Myocyte (in vitro differentiated cells): ENCODE measurements at places on chromosomes 3 and 15. TPM values are rescaled to one million over a fixed set of nuclear protein-coding genes. Genes with fewer than 3 reads are reported as not detected.

GRCh38 chr15:99511866-99512661 lies 53.7 kb upstream of the MEF2A start:
- peak; percentile 95 for DNase-seq

DNA sequence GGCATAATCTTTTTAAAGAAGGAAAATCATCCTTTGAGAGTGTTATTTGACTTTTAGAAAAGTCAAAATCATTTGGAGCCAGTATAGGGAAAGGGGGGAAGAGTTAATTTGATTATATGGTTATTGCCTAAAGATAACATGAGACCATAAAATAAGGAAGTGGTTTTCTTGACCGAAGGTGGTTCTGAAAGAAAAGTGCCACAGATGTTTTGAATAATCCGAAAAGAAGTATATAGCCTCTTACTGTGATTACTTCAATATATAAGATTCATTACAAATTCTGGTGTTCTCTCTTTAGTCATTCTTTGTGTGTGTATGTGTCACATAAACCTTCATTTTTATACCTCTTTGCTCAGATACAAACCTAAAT lies 1.1 kb downstream of the DNAJB11 start:
- no peak for DNase-seq

GRCh38 chr3:42510325-42510724 lies 7.9 kb downstream of the VIPR1 start:
- no peak for DNase-seq

DNA sequence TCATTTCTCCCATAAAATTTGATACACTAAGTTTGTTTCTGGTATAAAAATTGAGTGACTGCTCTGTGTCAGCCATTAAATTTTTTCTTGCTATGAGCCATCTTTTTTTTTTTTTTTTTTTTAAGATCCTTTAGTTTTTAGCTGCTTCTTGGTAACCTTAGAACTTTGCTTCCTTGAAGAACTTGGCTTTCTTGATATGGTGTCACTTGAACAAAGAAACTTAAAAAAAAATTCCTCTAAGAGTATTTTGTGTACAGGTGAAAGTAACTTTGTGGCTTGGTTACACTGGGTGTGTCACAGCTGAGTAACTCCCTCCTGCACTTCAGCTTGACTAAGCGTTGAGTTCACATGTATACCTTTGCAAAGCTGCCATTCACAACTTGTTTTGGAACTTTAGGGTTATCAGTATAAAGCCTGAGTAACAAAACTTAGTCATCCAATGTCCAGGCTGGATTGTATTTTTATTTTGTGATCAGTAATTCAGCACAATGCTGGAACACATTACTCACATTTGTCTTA lies 6.5 kb downstream of the CHD2 start:
- DNase-seq, result no peak

GRCh38 chr15:85482894-85483293 lies 102.5 kb downstream of the AKAP13 start:
- peak; percentile 58 for DNase-seq

DNA sequence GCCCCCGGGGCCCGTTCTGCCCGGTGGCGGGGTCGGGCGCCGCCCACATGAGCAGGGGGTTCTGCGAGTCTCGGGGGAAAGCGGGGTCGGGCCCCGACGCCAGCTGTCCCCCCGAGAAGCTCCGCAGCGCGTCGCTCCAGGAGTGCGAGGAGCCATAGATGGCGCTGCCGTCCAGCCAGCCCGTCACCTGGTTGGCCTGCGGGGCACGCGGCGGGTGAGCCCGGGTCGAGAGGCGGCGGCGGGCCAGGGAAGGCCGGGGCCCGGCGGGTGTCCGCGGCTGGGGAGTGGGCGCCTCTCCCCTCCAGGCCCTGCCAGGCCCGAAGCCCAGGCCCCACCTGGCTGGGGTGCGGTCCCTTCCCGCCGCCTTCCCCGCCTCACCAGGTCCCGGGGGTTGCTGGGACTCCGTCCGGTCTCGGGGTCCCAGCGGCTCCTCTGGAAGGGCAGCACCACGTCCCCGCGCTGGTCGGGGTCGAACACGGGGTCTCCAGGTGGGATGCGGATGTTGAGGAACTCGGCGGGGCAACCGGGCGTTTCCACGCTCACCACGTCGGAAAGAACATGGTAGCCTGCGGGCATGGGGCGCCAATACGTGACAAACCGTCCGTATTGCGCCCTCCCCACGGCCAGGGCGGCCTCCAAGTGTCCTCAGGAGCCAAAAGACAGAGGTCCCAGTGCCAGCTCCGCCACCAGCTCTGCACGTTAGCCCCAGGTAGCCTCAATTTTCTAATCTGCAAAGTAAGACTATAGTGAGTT lies 2.4 kb downstream of the DUOX2 start:
- no peak for DNase-seq

- no peak for DNase-seq
Measured at GRCh38 chr3:54131026-54131605, 8.8 kb downstream of the CACNA2D3 start.

GRCh38 chr3:27880969-27881892 lies 159.1 kb upstream of the EOMES start:
- no peak for DNase-seq

DNA sequence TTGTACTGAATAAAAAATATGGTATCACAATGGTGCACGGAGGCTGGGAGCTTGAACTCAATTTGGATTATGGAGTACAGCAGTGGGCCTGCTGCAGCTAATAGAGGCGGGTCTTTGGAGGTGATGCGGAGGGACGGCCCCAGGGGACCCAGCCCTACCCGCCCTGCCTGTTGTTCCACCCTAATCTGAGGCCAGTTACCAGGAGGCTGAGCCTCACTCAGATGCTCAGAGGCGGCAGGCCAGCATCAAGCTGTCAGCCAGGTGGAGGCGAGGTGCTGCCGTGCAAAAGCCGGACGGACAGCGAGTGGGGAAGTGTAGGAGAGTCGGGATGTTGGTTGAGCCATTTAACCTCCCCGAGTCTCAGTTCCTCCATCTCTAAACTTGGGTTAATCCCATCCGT lies 218.5 kb upstream of the RGMA start:
- DNase-seq, result no peak

The DNAH1 gene
- total RNA-seq, result 1.9 and 3.8 TPM in 2 replicates

The FGF12 gene
- total RNA-seq, result 0.16 and 0.64 TPM in 2 replicates

The CYP11A1 gene
- not detected in 2 replicates for total RNA-seq

The LRRC49 gene
- 4.0 and 4.1 TPM in 2 replicates for total RNA-seq

The POLQ gene
- total RNA-seq, result 0.16 and 1.2 TPM in 2 replicates

The MORC1 gene
- not detected in 2 replicates for total RNA-seq

The LRRC3B gene
- not detected in 2 replicates for total RNA-seq
